ENCODE measurements at places on chromosomes 3 and 15. TPM values are rescaled to one million over a fixed set of nuclear protein-coding genes. Genes with fewer than 3 reads are reported as not detected.
A peak's percentile ranks its signal among the peaks of the same experiment; 100 is the strongest.

- no peak overlapping the region for H3K27ac ChIP-seq
- no peaks in the 10 kb centered on the region for H3K4me1 ChIP-seq
- H3K36me3 ChIP-seq, result no peaks in the 10 kb centered on the region
- no peak overlapping the region for H3K4me3 ChIP-seq
- DNase-seq, result no peak
Measured at GRCh38 chr15:66779331-66780009, 77.4 kb downstream of the SMAD6 start.

DNA sequence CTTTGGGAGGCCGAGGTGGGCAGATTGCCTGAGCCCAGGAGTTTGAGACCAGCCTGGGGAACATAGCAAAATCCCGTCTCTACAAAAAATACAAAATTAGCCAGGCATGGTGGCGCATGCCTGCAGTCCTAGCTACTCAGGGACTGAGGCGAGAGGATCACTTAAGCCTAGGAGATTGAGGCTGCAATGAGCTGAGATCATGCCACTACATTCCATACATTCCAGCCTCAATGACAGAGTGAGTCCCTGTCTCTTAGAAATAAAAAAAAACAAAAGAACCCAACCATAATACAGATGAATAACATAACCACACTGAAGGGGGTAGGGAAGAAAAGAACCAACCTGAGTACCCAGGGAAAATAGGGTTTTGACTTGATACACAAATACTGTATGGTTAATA is 19.7 kb upstream of the CGNL1 start:
- no peaks in the 10 kb centered on the region for H3K4me1 ChIP-seq
- no peaks in the 10 kb centered on the region for H3K27me3 ChIP-seq
- no peak overlapping the region for H3K4me3 ChIP-seq
- no peak for DNase-seq

- DNase-seq, result no peak
- peaks cover under 1% of the 10 kb centered on the region for H3K27me3 ChIP-seq
- H3K4me1 ChIP-seq, result no peaks in the 10 kb centered on the region
- no peak overlapping the region for H3K27ac ChIP-seq
Measured at GRCh38 chr3:39573392-39573791, 105.9 kb downstream of the MOBP start.

DNA sequence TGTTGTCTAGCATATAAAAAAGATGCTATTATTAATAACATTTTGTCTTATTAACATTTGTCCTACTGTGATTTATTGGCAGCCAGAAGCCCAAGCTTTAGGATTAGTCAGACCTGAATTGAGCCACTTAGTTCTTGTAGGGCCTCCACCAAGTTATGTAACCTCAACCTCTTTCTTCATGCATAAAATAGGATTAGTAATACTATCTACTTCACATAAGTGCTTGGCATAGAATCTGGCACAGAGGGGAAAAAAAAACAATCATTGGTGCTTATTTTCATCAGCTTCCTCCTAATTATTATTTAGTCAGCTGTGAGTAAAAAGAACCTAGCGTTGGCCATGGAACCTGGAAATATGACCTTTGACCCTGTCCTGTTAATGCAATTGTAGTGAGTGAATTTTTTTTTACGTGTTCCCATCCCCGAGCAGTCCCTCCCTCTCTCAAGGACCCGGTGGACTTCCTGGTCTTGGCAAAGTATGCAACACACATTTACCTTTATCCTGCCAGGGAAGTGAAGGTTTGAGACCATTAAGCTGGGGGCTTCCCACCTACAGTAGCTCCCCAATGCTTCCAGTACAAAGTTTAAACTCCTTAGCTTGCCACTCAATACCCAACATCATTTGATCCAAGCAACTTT is 136.8 kb downstream of the FHIT start:
- no peak overlapping the region for H3K27ac ChIP-seq
- H3K4me1 ChIP-seq, result no peaks in the 10 kb centered on the region
- DNase-seq, result peak; percentile 72
- H3K36me3 ChIP-seq, result peaks cover 6% of the 10 kb centered on the region

- no peaks in the 10 kb centered on the region for H3K36me3 ChIP-seq
- no peaks in the 10 kb centered on the region for H3K27me3 ChIP-seq
- no peak overlapping the region for H3K27ac ChIP-seq
- peaks cover 17% of the 10 kb centered on the region for H3K4me1 ChIP-seq
- H3K4me3 ChIP-seq, result no peak overlapping the region
Measured at GRCh38 chr3:182239316-182239715, 527.6 kb downstream of the SOX2 start.

- no peak overlapping the region for H3K4me3 ChIP-seq
- DNase-seq, result no peak
- no peaks in the 10 kb centered on the region for H3K27me3 ChIP-seq
Measured at GRCh38 chr3:69483449-69483848, 97.6 kb upstream of the FRMD4B start.

DNA sequence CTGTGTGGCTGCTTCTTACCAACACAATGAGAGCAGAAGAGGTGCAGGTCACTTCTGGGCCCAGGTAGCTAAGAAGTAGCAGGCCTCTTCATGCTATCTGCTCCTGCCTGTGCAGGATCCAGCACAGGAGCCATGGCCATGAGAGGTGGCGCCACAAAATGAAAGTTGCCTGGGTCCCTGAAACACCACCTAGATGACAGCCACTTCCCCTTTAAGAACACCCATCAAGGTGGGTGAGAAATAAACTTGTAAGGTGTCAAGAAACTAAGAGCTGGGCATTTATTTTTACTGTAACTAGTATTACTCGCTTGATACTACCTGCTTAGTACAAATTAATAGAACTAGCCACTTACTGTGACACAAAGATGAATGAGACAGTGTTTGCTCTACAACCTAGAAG is 484.6 kb upstream of the TBL1XR1 start:
- DNase-seq, result no peak
- no peaks in the 10 kb centered on the region for H3K36me3 ChIP-seq
- H3K27me3 ChIP-seq, result no peaks in the 10 kb centered on the region
- no peak overlapping the region for H3K27ac ChIP-seq
- H3K4me1 ChIP-seq, result peaks cover 6% of the 10 kb centered on the region

DNA sequence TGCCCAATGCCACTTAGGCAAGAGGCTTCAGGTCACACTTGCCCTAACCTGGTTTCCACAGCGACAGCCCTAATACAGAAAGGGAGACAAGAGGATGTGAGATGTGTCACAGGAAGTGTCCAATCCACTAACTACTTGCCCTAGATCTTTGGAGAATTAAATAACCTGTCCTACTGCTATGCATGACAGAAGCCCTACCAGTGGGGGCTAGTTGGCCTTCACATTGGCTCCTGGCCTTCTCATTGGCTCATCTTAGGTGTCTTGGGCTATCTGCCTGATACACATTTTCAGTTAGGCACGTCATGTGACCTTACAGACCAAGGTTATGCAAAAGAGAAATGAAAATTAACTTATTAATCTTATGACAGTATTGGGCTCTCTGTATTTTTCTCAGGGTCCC is 449.9 kb downstream of the FHIT start:
- no peak for DNase-seq
- no peaks in the 10 kb centered on the region for H3K27me3 ChIP-seq
- H3K27ac ChIP-seq, result no peak overlapping the region
- no peaks in the 10 kb centered on the region for H3K36me3 ChIP-seq
- no peaks in the 10 kb centered on the region for H3K4me1 ChIP-seq

GRCh38 chr3:104069114-104069513 is 1297.6 kb upstream of the ALCAM start:
- no peaks in the 10 kb centered on the region for H3K27me3 ChIP-seq
- peaks cover 24% of the 10 kb centered on the region for H3K4me1 ChIP-seq
- H3K4me3 ChIP-seq, result no peak overlapping the region
- DNase-seq, result peak; percentile 8
- H3K36me3 ChIP-seq, result no peaks in the 10 kb centered on the region

- no peaks in the 10 kb centered on the region for H3K36me3 ChIP-seq
- H3K4me1 ChIP-seq, result peaks cover under 1% of the 10 kb centered on the region
- peaks cover 35% of the 10 kb centered on the region for H3K27me3 ChIP-seq
- no peak for DNase-seq
- no peak overlapping the region for H3K27ac ChIP-seq
Measured at GRCh38 chr15:98555173-98555515, 93.2 kb upstream of the IGF1R start.

DNA sequence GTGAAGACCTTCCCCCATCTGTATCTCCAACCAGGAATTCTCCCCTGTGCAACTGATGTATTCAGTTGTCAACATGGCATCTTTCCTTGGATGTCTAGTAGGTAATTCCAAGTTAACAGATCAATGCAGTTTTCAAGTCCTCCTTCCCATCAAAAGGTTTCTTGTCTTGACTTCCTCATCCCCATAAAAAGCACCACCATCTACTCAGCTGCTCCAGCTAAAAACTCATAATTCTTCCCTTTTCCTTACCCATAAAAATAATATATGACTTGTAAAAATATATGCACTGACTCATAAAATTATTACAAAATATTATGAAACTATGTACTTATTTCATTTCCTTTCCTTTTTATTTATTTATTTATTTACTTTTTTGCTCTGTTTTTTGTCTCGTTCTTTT is 5.0 kb upstream of the CAND2 start:
- peaks cover 5% of the 10 kb centered on the region for H3K36me3 ChIP-seq
- H3K4me3 ChIP-seq, result no peak overlapping the region
- H3K27ac ChIP-seq, result no peak overlapping the region
- peaks cover 7% of the 10 kb centered on the region for H3K27me3 ChIP-seq

GRCh38 chr15:28075573-28075972 is 23.5 kb downstream of the OCA2 start:
- no peaks in the 10 kb centered on the region for H3K27me3 ChIP-seq
- H3K36me3 ChIP-seq, result no peaks in the 10 kb centered on the region
- DNase-seq, result no peak
- no peak overlapping the region for H3K27ac ChIP-seq

GRCh38 chr15:73051391-73051806 is 864 bp upstream of the NEO1 start:
- peaks cover 23% of the 10 kb centered on the region for H3K27me3 ChIP-seq
- H3K4me1 ChIP-seq, result peaks cover 7% of the 10 kb centered on the region
- no peak for DNase-seq
- H3K4me3 ChIP-seq, result peak overlapping the region; percentile 85
- H3K27ac ChIP-seq, result no peak overlapping the region
- no peaks in the 10 kb centered on the region for H3K36me3 ChIP-seq

DNA sequence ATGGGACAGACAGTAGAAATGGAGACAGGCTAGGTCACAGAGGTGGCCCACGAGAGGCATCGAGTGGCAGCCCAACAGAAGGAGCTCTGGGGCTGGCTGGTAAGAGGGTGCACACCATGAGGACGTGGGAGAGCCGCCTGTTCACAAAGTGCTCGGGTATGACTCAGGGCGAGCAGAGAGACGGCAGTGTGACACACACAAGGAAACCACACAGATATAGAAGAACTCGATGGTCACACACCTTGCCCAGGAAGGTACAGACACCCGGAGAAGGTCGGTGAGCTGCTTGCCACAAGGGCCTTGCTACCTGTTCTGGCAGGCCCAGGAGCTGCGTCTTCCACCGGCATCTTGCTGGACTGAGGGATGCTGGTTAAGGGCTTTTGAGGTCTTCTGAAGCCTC is 50.2 kb downstream of the CA12 start:
- H3K4me1 ChIP-seq, result peaks cover 20% of the 10 kb centered on the region
- H3K4me3 ChIP-seq, result peak overlapping the region; percentile 41
- H3K27me3 ChIP-seq, result no peaks in the 10 kb centered on the region
- H3K27ac ChIP-seq, result peak overlapping the region; percentile 82

- H3K36me3 ChIP-seq, result no peaks in the 10 kb centered on the region
- H3K4me3 ChIP-seq, result no peak overlapping the region
- H3K4me1 ChIP-seq, result no peaks in the 10 kb centered on the region
- no peaks in the 10 kb centered on the region for H3K27me3 ChIP-seq
- no peak overlapping the region for H3K27ac ChIP-seq
- DNase-seq, result no peak
Measured at GRCh38 chr3:176776622-176777175, 420.6 kb downstream of the TBL1XR1 start.

DNA sequence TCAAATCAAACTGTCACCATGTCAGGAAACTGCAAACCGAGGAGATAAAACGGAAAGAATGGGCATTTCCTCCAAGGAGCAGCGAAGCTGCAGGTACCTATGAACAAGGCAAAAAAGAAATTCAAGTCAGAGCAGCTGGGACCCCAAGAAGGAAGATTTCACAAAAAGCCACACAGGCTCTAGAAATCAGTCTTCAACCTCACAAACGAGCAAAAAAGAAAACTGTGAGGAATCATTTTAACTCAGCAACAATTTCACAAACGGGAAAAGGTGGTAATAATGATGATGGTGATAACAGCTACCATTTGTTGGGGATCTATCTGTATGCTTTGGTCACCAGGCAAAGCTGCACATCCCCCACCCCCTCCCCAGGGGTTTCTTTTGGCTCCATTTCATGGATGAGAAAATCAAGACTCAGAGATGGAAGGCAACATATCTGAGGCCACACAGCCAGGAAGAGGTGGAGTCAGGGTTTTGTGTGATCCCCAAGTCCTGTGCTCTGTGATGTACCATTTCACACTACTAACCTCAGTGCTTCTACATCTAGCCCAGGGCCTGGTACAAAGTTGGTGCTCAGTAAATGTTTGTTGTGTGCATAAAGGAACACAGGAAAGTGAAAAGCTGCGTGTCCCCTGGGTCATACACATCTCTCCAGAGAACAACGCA is 109.9 kb downstream of the IQSEC1 start:
- H3K4me3 ChIP-seq, result no peak overlapping the region
- H3K27ac ChIP-seq, result no peak overlapping the region
- peaks cover 6% of the 10 kb centered on the region for H3K36me3 ChIP-seq
- DNase-seq, result no peak
- no peaks in the 10 kb centered on the region for H3K27me3 ChIP-seq

LRRC3B gene
- total RNA-seq, result not detected

TSPAN3 gene
- total RNA-seq, result 96.8 TPM

CD200 gene
- 0.44 TPM for total RNA-seq

BFSP2 gene
- not detected for total RNA-seq

RARRES1 gene
- total RNA-seq, result not detected

SLC24A5 gene
- not detected for total RNA-seq

ANXA2 gene
- 3,317 TPM for total RNA-seq

GPR62 gene
- total RNA-seq, result not detected

RASGRF1 gene
- 0.29 TPM for total RNA-seq

GATA2 gene
- total RNA-seq, result 0.51 TPM

IL12A gene
- 1.3 TPM for total RNA-seq

MYH15 gene
- 0.19 TPM for total RNA-seq

EXD1 gene
- total RNA-seq, result 0.37 TPM
